ENCODE measurements at places on chromosomes 13 and 19.
A peak's percentile ranks its signal among the peaks of the same experiment; 100 is the strongest.

DNA sequence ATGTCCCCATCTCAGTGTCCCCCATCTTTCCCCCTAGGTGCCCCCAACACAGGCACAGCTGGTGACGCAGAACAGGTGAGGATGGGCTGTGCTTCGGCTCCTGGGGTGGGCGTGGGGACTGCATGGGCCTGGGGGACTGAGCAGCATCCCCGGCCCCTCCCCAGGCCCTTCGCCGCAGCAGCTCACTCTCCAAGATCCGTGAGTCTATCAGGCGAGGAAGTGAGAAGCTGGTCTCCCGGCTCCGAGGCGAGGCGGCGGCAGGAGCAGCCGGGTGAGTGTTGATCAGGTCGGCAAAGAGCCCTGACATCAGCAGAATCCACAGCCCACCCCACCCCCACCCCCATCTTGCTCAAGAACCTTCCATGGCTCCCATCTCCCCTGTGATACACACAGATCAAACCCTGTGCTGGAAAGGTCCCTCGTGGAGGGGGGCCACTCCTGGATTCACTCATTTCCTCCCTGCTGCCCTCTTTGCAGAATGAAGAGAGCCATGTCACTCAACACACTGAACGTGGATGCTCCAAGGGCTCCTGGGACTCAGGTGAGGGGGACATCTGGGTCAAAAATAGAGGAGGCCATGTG, 10.0 kb downstream of the KLC3 start:
- DNase-seq = no peak

DNA sequence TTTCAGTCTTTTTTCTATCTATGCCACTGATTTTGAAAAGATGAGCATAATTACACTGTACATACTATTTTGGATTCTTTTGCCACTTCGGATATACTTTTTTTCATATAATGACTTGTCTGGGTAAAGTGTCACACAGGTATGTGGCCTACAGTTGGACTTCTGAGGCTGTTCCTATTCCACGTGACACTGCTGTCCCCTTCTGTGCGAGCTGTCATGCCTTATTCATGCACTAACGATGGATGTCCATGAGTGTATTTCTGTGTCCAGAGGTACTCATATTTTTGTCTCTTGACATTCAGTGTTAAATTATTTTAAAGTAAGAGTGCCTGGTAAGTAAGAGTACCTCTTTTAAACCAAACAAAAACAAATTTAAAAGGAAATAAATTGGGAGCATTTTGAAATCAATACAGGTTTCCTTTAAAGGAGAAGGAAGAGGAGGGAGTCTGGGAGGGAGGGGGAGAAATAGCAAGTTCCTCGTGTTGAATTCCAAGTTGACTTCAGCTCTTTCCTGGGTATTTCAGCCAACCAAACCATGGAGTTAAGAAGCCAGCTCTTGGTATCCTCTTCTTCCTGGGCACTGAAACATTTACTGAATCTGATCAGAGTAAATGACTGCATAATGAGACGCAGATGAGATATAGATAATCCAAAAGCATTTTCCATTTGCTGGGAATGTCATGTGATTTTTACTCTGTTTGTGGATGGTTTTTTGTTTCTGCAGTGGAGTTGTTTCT, 61.3 kb downstream of the TNFRSF19 start:
- DNase-seq = no peak

- DNase-seq = no peak
These were observed 43.0 kb upstream of the CSNK1A1L start for GRCh38 chr13:37148501-37148900.

GRCh38 chr13:110714797-110715394, 1.4 kb downstream of the ING1 start:
- no peak for DNase-seq

GRCh38 chr13:80173224-80173623, 167.7 kb downstream of the SPRY2 start:
- DNase-seq = no peak

- peak; percentile 17 for DNase-seq
These were observed 25.0 kb upstream of the TNFSF11 start for GRCh38 chr13:42548731-42549551.

- no peak for DNase-seq
These were observed 7.7 kb downstream of the PLEKHF1 start for GRCh38 chr19:29672933-29673336.

DNA sequence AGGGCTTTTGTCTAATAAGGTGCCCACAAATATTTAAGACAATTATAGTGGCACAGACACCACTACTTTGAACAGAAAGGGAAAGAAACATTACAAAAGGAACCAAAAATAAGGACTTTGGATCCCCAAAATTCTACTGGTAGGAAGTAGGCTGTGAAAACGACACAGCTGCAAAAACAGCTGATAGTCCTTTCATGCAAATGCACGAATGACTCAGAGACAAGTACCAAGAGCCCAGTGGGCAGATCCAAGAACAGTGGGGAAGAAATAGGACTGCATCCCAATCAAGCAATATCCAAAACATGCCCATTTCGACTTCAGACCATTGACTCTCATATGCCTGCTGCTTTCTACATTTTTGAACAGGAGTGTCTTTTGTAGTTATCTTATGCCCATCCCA, 269.4 kb upstream of the NBEA start:
- DNase-seq = peak; percentile 8

DNA sequence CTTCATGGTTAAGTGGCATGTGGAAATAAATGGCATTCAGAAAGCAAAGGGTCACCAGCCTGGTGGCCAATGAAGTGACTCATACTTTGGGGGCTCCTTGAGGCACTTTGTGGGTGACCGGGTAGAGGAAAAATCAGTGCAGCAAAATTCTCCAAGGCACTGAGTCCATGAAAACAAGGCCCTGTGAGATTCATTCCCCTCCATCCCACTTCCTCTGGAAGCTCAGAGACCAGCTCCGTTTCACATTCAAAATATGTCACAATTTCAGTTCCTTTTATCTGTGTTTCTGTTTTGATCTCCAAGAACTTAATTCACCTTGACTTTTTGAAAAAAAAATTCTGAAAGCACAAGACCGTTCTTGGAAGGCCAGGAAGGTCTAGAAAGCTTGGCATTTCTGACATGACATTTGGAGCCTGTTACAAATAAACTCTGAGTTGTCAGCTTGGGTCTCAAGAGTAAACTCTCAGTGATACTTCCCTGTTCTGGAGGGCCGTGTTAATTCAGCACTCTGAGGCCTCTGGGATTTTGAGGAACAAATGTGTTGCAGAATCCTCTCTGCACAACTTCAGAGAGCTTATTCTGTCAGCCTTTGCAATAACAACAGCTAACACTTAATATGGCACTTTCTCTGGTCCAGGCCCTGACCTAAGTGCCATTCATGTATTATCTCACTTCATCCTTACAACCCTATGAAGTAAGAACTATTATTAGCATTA, 6.8 kb downstream of the CYSLTR2 start:
- no peak for DNase-seq

DNA sequence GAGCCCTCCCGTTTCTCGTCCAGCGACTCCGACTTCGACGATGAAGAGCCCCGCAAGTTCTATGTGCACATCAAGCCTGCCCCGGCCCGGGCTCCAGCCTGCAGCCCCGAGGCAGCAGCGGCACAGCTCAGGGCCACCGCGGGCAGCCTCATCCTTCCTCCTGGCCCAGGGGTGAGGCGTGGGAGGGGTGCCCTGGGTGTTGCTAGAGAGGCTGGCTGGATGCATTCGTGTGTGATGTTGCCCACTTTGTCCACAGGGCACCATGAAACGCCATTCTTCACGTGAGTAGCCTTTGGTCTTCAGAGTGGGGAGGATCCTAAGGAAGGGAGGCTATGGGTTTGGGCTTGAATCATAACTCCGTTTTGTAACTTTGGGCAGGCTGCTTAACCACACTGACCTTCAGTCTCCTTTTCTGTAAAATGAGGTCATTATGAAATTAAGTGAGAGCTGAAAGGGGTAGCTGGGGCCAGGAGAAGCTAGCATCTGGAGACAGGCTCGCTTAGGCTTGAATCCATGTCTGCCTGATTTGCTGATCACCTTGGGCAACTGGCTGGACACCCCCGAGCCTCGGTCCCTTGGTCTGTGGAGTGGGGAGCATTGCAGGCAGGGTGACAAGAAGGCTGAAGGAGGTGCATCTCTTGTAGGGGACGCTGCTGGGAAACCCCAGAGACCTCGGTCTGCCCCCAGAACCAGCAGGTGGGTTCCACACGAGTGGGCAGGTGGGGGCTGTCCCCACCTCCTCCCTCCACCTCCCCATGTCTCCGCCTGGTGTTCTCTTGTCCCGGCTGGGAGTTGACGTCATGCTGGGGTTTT, 18.7 kb upstream of the B3GNT3 start:
- no peak for DNase-seq

DNA sequence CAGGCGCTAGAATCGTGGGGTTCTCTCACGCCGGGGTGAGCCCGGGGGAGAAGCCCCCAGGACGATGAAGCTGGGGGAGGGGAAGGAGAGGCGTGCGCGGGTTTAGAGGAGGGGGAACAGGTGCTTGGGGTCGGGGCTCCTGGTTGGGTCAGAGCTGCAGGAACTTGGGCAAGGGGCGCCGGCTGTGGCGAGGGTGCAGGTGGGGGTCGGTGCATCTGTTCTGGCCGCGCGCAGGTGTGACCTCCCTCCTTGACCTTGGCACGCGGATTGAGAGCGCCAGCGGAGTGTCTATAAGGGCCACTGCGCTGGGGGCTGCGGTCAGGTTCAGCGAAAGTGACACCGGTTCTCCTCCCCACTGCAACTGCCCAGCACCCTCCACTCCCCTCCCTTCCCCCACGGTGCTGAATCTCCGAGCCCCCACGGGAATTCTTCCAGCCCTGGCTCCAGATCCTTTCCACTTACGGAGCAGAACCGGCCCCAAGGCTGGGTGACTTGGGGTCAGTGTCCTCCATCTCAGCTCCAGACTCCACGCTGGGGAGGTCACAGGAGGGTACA, 618 bp downstream of the TMEM38A start:
- no peak for DNase-seq

DNA sequence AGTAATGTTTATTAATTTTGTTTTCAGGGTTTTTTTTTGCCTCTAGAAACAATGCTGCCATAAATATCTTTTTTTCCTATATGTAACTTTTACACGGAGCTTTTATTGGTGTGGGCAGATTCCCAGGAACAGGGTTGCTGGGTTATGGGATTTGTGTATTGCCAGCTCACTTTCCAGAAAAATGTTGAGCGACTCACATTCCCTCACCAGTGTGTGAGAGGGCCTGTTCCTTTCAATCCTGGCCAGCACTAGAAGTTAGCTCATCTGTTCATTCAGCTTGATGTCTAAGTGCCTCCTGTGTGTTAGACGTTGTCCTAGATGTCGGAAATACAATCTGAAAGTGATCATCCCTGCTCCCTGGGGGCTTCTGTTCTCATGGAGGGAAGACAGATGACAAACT, 2.6 kb downstream of the ZNF71 start:
- no peak for DNase-seq

DNA sequence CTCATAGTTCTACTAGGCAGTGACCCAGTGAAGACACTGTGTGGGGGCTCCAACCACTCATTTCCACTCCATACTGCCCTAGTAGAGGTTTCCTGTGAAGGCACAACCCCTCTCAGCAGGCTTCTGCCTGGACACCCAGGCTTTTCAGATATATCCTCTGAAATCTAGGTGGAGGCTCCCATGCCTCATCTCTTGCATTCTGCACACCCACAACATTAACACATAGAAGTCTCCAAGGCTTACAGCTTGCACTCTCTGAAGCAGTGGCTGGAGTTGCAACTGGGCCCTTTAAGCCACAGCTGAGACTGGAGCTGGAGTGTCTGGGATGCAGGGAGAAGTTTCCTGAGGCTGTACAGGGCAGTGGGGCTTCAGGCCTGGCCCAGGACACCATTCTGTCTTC, 347.7 kb upstream of the SPRY2 start:
- no peak for DNase-seq

- DNase-seq = no peak
These were observed 27.8 kb downstream of the ERCC5 start for GRCh38 chr13:102873653-102874052.

- DNase-seq = peak; percentile 63
These were observed 4.7 kb upstream of the PRMT1 start for GRCh38 chr19:49672131-49672919.

DNA sequence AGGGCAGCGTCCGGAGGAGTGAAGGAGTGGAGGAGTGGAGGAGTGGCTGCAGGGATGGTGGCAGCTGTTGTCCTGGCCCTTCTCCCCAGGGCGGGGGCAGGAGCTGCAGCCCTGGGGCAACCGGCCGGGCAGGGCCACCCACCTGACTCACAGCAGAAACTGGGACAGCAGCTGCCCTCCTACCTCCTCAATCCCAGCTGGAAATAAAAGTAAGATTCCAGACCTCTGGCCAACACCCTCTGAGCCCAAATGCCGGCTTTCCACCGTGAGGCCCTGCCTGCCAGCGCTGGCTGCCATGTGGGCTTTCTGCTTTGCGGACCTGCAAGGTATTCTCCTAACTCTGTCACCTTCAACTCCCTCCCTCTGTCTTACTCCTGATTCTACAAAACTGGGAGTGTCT, 3.3 kb upstream of the CLPP start:
- no peak for DNase-seq

- DNase-seq = no peak
These were observed 33.5 kb upstream of the CSNK1A1L start for GRCh38 chr13:37138926-37139325.

DNA sequence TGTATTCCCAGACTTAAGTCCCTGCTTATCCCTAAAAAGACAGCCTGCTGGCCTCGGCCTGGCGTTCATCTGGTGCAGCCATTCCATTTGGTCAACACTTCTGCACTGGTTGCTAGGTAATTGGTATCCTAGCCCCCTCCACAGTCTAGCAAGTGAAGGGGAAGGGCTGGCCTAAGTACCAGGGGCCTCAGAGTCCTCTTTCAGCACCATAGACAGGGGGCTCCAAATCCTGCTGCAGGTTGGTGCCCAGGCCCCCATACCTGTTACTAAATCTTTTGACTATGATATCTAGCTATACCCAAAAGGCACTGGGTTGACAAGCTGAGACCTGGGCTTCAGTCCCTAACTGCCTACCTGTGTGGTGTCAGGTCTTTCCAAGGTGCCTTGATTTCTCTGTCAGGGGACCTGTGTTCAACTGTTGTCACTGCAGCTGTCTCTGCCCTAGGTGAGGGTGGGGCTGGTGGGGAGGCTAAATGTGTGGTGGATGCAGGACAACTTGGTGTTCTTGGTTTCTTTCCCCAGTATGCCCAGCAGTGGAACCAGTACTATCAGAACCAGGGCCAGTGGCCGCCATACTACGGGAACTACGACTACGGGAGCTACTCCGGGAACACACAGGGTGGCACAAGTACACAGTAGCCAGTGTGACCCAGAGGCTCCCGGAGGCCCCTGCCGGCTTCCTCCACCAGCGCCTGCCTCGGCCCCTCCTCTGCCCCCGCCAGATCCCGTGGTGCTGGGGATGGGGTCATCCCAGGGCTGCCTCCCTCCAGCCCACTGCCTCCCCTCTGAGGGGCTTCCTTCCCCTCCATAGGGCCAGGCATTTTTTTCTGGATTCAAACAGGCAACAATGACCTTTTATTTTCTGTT, 3.8 kb upstream of the CCDC97 start:
- no peak for DNase-seq

- DNase-seq = no peak
These were observed 134.6 kb downstream of the KATNAL1 start for GRCh38 chr13:30172593-30173302.

All from HT1080 (cell line).